Fibroblast of mammary gland (primary cell): ENCODE measurements at places on chromosomes 3 and 15.
A peak's percentile ranks its signal among the peaks of the same experiment; 100 is the strongest.

GRCh38 chr3:4820296-4821121, 158.7 kb upstream of the BHLHE40 start:
- DNase-seq, result no peak

GRCh38 chr15:92243227-92243626, 150.5 kb upstream of the ST8SIA2 start:
- DNase-seq, result no peak

DNA sequence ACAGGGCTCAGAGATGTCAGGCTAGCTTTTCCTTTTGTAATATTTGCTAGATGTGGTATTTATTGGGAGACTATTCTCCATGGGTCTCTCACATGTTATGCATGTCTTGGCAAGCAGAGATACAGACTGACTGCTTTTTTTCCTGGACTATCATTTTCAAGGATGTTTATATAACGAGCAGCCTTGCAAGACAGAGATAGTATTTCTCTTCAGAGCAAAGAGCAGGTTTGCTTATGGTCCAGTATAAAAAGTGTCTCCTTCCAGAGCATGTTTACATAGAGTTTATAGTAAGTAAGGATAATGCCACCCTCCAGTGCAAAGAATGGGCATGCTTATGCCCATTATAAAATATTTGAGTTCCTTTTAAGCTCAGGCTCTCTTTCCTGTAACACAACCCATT, 24.6 kb downstream of the GTF2E1 start:
- no peak for DNase-seq

DNA sequence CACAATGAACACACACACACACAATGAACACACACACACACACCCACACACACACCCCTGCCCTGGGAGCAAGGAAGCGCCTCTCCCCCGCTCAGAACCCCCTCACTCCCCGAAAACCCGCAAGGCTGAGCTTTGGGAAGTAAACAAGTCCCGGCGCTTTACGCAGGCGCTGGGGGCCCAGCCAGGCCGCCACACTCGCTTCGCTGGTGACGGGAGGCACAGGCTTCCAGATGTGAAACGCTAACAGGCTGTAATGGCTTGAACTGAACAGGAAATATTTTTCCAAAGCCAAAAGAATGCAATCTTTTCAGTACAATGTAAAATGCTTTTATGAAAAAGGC, 122.7 kb upstream of the IGF1R start:
- no peak for DNase-seq

- DNase-seq, result no peak
These were observed 41.0 kb upstream of the TBC1D5 start for GRCh38 chr3:17783426-17783825.

GRCh38 chr3:146177519-146177918, 16.5 kb upstream of the PLOD2 start:
- DNase-seq, result peak; percentile 74

DNA sequence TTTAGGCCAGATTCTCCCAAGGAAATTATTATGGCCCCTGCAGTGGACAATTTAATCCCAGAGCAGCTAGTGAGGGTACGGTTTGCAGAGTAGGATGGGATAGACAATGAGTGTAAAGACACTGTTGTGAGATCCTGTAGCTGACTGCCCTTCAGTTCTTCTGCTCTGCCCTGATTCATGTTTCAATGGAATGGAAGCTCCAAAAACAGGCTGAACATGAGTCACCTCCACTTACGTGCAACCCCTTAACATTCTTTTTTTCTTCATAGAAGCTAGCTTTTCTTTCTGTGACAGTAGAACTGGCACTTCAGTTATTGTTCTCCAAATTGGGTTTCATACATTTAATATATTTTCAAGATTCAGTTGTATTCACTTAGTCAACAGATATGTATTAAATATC, 32.1 kb downstream of the CLDN18 start:
- peak; percentile 86 for DNase-seq

GRCh38 chr15:64837502-64837901, 4.2 kb upstream of the PLEKHO2 start:
- no peak for DNase-seq

- peak; percentile 40 for DNase-seq
These were observed 885.4 kb downstream of the PDCD6IP start for GRCh38 chr3:34683851-34684250.

DNA sequence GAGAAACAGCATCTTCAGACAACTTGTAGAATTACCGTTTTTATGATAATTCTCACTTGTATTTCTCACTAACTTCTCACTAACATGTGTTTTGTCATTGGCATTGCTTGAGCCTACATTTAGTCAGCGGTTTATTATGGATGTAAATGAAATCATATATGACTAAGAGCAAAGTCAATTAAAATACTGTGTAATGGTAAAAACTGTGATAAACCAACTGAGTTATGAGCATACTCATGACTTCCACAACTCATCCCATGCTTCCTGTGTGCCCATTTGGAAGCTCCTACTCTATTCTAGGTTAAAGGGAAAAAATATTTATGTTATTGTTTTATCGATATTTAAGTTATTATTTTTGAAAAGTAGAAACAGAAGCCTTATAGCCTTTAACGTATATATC, 12.8 kb downstream of the PXK start:
- peak; percentile 42 for DNase-seq
